ENCODE measurements at places on chromosomes 3 and 15.
A peak's percentile ranks its signal among the peaks of the same experiment; 100 is the strongest.

DNA sequence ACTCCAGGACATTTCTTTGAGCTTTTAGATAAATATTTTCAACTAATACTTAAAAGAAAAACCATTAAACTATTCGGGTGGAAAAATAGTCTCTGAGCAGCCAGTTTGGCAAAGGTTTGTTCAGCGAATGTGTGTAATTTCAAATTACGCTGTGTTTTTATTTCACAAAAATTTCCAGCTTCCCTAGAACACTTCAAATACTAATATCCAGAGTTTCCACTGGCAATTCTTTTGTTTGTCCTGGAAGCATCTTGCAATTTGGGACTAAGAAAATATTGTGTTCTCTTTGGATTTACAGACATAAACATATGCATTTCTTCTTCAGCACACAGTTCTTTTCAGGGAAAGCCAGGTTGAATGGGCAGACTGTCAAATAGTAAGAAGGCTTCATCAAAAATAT, 61.9 kb downstream of the MDFIC2 start:
- no peak for DNase-seq

GRCh38 chr3:188860147-188860546, 311.6 kb upstream of the TPRG1 start:
- no peak for DNase-seq

- DNase-seq: no peak
Measured at GRCh38 chr3:142645236-142645793, 49.1 kb downstream of the PLS1 start.

DNA sequence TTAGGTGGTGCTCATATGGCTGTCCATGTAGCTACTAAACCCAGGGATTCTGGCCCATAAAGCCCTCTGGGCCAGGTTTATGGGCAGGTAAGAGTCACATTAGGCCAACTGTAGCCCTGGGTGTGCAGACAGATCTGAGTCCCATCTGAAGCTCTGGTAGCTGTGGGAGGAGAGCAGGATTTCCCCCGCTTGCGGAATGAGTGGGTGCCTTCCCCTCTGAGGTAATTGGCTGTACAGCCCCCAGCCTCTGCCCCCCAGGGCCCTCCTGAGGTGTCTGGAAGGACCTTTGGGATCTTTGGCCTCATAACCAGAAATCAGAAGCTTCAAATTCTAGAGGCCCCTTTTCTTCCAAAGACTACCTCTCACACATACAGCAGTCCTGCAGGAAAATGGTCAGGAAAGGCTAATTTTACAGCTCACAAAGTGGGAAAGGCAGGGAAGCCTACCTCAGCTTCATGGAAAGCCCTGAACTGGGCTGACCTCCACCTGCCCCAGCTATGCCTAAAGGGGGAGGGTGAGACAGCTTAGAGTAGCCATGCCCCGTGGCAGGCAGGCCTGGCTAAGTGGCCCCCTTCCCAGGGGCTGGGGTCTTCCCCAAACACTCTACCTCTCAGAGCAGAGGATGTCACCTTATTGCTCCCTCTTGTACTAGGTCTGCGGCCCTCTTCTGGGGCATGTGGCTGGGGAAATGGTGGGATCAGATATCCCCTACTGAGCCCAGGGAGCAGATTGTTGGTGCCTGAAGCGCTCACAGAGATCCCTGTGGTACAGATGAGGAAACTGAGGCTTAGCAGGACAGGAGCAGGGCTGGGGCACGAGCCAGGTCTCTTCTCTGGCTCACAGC, 16.8 kb downstream of the HEMK1 start:
- no peak for DNase-seq

DNA sequence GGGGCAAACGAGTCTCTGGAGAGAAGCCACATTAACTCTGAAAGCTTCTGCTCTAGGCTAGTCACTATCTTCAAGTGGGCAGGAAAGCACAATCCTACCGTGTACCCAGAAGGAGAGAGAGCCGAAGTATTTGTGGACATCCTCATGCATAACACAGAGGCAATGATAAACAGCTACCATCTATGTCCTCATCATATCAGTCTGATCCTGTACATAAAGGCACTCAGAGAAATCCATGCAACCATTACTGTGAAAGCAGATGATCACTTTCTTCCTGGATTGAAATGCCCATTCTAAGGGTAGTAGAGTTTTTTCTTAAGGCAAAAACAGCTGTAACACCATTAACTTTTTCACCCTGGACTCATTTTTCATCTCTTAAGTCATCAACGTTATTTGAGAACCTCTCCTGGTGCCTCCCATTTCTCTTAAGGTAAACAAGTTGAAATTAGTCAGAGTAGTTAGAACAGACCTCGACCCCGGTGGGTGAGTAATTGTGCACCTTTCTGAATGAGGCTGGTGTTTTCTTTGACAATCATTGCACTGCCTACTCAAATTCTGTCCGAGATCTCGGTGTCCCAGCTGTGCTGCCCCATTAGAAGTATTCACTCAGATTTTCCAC, 327.4 kb downstream of the SHQ1 start:
- no peak for DNase-seq

- DNase-seq: no peak
Measured at GRCh38 chr3:128072454-128073184, 20.4 kb downstream of the SEC61A1 start.

DNA sequence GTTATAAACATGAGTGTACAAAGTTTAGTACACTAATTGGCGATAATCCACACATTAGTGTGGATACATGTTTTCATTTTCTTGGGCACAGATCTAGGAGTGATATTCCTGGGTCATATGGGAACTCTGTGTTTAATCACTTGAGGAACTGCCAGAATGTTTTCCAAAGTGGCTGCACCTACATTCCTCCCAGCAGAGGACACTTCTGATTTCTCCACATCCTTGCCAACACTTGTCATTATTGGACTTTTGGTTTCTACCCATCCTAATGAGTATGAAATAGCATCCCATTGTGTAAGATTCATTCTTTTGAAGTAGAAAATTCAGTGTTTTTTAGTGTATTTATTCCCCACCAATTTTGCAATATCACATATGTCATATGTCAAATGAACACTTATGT, 53.6 kb downstream of the CFAP92 start:
- no peak for DNase-seq

GRCh38 chr3:14900881-14901873, 46.2 kb upstream of the NR2C2 start:
- peak; percentile 32 for DNase-seq

GRCh38 chr15:55829826-55830225, 86.9 kb upstream of the PRTG start:
- DNase-seq: no peak

DNA sequence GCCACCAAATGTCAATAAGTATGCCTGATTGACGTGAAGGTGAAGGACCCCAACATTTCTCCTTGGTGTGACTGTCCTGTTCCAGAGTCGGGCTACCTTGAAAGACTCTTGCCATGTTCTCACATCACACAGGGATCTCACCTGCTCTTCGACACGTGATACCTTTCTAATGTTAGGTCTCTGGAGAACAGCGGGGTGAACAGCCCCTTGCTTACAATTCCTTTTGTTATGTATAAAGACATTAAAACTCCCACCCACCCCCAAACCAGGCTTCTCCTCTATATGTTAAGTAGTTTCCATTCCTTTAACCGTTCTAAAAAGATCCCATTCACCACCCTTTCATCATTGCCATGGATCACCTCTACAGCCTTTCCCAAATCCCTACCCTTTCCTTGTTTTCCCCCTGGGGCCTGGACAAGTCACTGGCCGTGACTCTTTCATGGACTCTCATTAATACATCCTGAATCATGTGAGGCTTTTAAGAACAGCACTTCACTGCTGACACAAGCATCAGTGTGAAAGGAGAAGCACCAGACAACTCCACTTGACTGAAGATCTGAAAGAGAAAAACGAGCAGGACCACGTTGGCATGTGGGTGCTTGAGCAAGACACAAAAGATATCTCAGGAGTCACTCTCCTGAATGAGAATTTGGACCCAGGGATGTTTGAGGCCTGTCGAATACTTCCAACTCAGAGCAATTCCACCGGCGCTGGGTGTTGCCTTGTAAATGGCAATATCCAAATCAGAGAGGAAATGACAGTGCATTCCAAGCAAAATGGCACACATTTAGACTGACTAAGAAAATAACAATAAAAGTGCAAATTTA, 115.0 kb downstream of the FOXP1 start:
- peak; percentile 50 for DNase-seq

GRCh38 chr3:183506674-183507320, 48.7 kb downstream of the KLHL6 start:
- no peak for DNase-seq

- DNase-seq: no peak
Measured at GRCh38 chr3:49352281-49352680, 5.9 kb downstream of the GPX1 start.

DNA sequence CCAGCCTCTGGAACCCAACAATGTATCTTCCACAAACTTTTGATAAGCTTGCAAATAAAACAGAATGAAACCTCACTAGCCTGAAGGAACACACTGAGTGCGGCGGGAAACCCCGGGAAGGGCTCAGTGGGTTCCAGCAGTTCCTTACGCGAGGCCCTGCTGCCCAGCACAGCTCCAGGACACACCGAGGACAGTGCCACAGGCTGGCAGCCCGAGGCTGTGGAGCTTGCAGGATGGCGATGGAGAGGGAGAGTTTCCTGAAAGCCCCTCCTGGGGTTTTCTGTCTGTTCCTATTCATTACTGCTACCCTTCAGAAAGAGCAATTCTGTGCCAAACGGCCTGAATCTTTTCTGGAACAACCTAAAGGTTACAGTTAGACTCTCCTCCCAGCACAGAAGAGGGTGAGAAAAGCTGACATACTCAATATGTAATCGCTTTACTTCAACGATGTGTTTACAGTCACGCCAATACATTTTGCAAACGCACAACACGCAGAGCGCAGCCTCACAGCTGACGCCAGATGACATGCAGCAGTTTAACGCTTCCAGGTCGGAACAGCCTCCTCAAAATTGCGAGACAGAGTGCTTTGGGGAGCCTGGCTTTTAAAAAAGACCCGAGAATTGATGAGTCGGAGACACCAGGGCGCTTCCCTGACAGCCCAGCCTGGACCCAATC, 57.1 kb upstream of the RPL32 start:
- no peak for DNase-seq

GRCh38 chr3:34022147-34022546, 223.7 kb downstream of the PDCD6IP start:
- DNase-seq: no peak

DNA sequence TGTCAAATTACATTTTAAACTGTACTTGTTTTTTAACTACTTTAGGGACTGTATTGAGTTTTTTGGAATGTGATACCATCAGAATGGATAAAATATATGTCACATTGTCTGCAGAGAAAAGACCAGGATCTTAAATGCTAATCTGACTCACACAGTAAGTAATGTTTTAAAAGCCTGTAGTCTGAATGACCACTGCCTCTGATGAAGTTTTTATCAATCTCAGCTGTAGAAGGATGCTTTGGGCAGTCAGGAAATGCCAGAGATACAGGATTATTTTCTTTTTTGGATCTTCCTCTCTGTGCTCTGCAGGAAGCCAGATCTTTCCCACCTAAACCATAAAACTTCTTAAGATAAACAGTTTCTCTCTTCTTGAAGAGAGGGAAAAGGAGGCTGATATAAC, 73.1 kb upstream of the PRTG start:
- no peak for DNase-seq

GRCh38 chr3:81289676-81290075, 471.8 kb downstream of the GBE1 start:
- no peak for DNase-seq

- no peak for DNase-seq
Measured at GRCh38 chr15:69994429-69995205, 103.1 kb downstream of the TLE3 start.

GRCh38 chr3:187025254-187025655, 94.9 kb downstream of the ST6GAL1 start:
- no peak for DNase-seq

DNA sequence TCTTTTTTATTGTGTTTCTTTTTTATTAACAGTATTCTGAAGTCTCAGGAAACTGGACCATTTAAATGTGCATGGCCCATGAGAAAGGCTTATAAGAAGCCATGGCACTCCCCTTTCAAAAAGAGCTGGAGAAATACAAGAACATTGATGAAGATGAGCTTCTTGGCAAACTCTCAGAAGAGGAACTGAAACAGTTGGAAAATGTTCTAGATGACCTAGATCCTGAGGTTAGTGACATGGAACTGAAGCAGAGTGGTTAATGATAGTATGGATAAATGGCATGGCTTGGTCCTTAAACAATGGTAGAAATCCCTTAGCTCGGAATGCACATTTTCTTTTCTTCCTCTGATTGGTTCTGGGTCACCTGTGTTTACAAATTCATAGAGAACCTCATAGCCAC, 14.9 kb downstream of the TMOD2 start:
- DNase-seq: no peak

DNA sequence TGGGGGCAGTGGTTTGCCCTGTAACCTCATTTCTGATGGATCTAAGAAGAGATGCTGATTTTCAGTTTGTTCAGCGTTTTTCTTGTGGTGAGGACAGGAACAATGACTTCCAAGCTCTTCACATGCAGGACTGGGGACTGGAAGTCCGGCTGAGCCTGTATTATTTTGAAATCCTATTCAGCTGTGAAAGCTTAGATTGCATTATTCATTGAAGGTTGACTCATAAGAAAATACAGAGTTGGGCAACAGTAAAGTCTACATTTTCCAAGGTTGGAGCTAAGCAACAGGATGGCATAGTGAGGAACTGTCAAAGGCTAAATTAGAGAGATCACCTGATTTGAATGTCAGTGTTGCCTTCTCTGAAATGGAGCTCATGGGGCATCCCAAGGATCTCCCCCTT, 230.9 kb upstream of the FEZF2 start:
- no peak for DNase-seq

GRCh38 chr3:127495821-127496655, 94.5 kb downstream of the TPRA1 start:
- DNase-seq: no peak

DNA sequence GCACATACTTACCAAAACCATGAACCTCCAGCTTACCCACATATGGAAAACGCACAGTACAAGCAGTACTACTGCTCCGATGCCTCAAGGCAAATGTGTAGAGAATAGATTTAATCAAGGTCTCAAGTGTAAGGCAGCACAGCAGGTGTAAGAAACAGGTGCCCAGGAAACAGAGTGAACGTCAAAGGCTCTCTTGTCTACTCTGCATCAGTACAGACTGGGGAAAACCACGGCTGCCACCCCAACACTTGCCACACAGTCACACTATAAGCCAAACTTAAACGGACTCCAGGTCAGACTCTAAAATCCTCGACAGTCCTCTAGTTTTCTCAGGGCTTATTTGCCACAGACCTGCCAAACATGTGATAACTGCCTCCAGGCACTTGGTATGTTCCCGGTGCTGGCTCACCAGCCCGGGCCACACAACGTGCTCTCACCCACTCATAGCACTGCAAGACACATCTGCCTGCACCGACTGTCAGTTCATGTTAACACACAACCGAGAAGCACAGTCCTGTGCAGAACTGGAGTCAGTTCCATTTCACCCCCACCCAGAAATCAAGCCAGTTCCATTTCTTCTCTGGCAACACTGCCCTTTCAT, 30.6 kb downstream of the ABCC5 start:
- DNase-seq: no peak
